ENCODE measurements at places on chromosomes 4 and X.

- no peak for DNase-seq
Measured at GRCh38 chrX:38746102-38746501, 55.2 kb upstream of the MID1IP1 start.

DNA sequence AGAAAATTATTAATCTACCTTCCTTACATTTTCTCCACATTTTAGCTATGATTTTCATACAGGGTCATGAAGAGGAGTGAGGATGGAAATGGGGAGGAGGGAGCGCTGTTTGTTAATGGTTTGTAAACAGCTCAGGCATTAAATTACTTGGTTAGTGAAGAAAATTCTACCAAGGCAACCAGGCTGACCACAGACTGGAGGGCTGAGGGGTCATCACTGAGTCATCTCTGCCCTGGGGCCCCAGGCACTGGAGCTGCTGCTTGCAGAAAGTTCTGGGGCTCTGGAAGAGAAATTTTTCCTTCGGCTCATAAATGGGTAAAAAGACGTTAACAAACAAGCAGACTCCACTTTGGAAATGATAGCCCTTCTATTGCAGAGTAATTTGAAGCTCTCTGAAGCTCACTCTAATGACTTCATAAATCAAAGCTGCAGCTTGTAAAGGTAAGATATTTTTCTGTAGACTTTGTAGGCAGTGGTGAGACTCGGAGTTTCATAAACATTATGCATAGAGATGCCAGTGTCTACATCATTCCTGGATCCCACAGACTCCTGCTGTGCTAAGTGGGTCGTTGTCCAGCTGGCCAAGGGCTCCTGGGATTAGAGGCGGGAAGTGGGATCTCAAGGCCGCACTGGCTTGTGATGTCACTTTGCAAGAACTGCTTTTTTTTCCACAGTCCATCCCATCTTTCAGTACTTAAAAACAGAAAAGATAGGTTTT is 159.6 kb downstream of the PTTG2 start:
- DNase-seq: no peak

GRCh38 chr4:109614466-109614865 is 54.4 kb downstream of the MCUB start:
- DNase-seq: no peak

GRCh38 chrX:115344885-115345614 is 55.5 kb downstream of the LUZP4 start:
- peak; percentile 65 for DNase-seq

DNA sequence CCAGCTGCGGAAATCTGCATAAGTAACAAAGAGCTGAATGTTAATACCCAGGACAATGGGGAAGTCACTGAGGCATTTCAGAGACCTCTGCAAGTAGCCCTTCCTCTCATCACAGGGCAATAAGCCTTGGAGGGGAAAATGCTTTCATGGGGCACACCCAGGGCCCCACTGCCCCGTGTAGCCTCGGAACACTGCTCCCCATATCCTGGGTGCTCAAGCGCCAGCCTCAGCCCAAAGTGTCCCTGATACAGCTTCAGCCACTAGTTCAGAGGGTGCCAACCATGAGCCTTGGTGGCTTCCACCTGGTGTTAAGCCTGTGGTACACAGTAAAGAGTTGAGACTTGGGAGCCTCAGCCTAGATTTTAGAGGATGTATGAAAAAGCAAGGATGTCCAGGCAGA is 402.8 kb upstream of the CXorf51A start:
- DNase-seq: no peak

DNA sequence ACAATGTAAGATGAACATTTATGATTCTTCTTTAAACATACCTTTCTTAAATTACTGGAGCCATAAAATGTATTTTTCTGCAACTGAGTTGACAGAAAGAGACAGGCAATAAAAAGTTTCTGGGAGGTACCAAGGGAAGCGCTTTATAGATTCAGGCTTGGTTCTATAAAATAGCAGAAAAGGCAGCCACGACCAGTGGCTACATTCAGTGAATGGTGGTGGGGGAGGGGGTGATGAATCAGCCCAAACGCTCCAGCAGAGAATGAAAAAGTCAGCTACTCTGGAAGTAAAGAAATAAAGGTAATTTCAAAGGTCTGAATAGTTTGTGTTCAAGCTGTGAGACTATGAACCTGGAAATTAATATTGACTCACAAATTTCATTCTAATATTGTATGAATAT is 456.1 kb downstream of the KCTD8 start:
- DNase-seq: peak; percentile 30

Data from SHP77 (cell line).